Memory B cell (primary cell): ENCODE measurements at places on chromosomes 5 and 9.

DNA sequence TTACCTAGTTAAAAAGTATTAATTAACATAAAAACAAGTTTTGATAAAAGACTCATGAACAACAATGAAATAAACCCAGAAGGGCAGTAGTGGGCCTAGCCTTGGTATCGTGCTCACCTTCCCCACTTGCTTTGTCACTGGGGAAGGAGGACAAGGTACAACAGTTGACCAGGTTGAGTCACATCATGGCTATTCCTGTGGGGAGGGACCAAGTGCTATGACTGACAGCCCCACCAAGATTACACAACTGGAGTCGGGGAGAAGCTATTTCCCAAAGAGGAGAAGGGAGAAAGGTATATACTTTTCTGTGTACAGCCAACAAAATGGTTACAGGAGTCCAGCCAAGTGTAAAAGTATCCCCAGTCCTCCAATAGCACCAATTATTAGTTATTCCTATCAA, 251.3 kb upstream of the RFX3 start:
- H3K4me3 ChIP-seq, result no peak overlapping the region
- H3K27me3 ChIP-seq, result peaks cover 5% of the 10 kb centered on the region
- no peaks in the 10 kb centered on the region for H3K36me3 ChIP-seq
- no peaks in the 10 kb centered on the region for H3K4me1 ChIP-seq
- DNase-seq, result no peak

- peaks cover 5% of the 10 kb centered on the region for H3K4me1 ChIP-seq
Measured at GRCh38 chr9:73869264-73869663, 627.9 kb upstream of the RORB start.

DNA sequence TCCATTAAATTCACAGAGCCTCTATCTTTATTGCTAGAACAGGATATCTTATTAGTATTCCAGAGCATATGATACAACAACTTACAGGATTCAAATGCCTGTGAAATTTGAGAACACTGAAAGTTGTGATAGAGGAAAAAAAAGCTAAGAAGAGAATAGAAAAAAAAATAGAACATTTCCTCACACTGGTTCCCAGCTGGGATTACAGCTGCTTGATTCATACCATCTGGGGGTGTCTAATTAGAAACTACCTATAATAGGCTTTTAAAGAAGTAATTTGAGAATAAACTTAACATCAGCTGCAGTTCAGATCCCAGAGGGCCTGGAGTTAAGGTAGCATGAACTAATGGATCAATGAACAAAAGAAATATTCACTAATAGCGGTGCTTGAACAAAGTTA, 922.0 kb downstream of the CDH12 start:
- H3K27me3 ChIP-seq, result no peaks in the 10 kb centered on the region
- no peaks in the 10 kb centered on the region for H3K4me1 ChIP-seq
- no peak for DNase-seq
- H3K36me3 ChIP-seq, result no peaks in the 10 kb centered on the region
- no peak overlapping the region for H3K4me3 ChIP-seq

DNA sequence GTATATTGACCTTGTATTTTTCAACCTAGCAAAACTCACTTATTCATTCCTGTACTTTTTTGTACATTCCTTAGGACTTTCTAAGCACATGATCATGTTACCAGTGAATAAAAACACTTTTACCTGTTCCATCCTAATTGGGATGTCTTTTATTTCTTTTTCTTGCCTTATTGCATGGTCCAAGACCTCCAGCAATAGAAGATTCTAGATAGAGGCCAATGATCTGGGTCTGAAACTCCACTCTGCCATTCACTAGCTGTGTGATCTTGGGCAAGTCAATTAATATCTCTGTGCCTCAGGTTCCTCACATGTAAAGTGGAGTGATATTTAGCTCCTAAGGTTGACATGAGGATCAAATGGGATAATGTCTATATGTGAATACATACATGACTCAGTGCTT, 8.5 kb upstream of the EXOSC2 start:
- no peak overlapping the region for H3K27ac ChIP-seq
- peaks cover 3% of the 10 kb centered on the region for H3K4me1 ChIP-seq
- no peak overlapping the region for H3K4me3 ChIP-seq
- peaks cover 2% of the 10 kb centered on the region for H3K27me3 ChIP-seq
- no peaks in the 10 kb centered on the region for H3K36me3 ChIP-seq
